ENCODE measurements at places on chromosomes 16 and 17.
A peak's percentile ranks its signal among the peaks of the same experiment; 100 is the strongest.

DNA sequence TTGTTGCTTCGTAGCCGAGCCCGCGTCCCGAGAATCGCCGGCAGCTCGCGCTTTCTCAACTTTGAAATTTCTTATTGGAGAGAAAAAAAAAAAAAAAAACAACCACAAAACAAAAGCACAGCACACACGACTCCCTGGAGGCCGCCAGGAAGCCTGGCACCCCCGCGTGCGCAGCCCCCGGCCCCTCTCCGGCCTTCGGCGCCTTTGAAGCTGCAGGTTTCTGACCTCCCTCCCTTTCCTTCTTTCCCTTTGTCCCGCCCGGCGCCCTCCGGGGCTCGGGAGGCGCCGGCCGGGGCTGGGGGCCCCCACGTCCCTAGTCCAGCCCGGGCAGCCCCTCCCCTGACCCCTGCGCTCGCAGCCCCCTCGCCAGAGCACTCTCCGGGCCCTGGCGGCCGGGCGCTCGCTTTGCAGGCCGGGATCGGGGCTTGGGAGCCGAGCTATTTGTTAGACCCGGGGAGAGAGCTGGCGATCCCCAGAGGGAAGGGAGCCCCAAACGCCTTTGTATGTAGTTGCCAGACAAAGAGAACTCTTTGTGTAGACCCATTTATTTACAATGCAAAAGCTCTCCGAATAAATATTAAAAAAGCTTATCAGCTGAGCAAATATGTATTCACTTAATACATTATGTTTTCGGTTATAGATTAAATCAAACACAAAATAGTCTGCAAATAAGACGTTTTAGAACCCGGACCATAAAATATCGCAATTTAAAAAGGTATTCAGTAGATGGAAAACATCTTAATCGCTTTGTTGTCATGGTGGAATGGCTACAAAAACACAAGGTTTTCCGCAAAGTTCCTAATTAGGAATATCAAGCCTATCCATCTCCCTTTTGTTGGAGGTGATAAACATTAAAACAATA, 2.3 kb downstream of the BAHCC1 start:
- DNase-seq: no peak

DNA sequence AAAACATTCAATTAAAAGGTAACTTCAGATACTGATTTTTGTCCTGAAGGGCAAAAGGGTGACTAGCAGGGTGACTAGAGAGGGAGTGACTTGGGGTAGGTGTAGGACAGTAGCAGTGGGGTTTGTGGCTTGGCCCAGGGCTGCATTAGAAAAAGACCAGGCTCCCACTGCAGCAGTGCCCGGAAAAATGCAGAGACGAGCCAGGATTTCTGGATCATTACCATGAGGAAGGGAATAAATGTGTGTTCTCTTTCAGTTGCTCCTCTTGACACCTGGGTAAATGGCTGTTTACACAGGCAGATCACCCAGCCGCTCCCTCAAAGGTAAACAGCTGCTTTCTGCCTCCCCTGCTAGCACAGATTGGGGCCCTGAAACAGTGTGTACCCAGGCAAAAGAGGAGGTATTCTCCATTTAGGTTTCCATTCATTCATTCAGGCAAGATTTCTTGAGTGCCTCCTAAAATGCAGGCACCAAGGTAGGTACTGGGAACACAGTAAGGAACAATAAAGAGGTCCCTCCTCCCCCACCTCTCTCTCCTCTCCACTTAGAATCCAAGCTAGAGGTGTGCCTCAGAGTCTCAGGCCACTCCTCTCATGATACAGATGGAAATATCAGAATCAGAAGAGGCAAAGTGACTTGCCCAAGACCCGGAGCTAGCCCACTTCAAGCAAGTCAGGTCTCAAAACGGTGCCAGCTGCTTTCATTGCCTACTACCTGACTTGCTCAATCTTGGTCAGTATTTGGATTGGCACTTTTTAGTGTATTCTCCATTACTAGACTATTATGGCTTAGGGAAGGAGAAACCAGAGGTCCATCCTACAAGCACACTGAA, 15.2 kb upstream of the TOX3 start:
- DNase-seq: no peak

- DNase-seq: no peak
Observed at GRCh38 chr17:8410883-8411238, 13.2 kb upstream of the RNF222 start.

GRCh38 chr16:1426734-1427471, 4.0 kb upstream of the PERCC1 start:
- no peak for DNase-seq

- DNase-seq: no peak
Observed at GRCh38 chr16:86975445-86975844, 341.7 kb downstream of the C16orf95 start.

DNA sequence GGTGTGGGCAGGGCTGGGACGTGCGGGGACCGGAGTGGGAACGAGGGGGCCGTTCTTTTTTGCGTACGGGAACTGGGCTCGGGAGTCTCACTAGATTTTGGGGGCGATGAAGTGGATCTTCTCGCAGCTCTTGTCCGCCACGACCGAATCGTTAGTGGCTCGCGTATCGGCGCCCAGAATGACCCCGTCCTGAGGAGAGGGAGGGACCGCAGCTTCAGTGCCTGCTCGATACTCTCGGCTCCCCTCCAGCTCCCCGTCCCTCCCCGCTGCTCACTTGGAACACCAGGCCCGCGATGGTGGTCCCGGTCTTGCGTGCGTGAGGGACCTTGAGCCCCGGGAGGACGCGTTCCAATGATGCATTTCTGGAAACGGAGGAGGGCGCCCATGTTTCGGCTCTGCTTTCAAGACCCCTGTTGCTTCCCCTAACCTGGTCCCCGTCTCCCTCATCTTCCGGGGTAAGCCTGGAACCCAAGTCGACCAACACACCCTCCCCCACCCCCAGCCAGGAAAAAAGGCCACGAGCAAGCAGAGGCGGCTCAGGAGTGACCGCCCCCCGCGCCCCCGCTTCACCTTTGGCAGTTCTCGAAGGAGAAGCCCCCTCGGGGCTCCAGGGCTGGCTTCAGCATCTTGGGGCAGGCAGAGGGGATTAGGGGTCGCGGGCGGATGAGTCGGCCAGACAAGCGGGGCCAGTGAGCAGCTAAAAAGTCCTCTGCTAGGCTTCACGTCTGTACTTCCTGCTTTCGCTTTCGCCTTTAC, at the start of gene PSMB10:
PSMB10 (minus strand) TSS at position 727 of the 756 bp plus-strand sequence; CDS start at position 626, 101 bp downstream.
- DNase-seq: peak; percentile 6

- no peak for DNase-seq
Observed at GRCh38 chr16:82329504-82330192, 159.6 kb upstream of the MPHOSPH6 start.

GRCh38 chr17:38673707-38674013, 1.1 kb downstream of the EPOP start:
- DNase-seq: no peak

- DNase-seq: no peak
Observed at GRCh38 chr17:78557598-78558039, 19.6 kb downstream of the DNAH17 start.

- DNase-seq: no peak
Observed at GRCh38 chr17:17661134-17661533, 20.1 kb upstream of the RAI1 start.

DNA sequence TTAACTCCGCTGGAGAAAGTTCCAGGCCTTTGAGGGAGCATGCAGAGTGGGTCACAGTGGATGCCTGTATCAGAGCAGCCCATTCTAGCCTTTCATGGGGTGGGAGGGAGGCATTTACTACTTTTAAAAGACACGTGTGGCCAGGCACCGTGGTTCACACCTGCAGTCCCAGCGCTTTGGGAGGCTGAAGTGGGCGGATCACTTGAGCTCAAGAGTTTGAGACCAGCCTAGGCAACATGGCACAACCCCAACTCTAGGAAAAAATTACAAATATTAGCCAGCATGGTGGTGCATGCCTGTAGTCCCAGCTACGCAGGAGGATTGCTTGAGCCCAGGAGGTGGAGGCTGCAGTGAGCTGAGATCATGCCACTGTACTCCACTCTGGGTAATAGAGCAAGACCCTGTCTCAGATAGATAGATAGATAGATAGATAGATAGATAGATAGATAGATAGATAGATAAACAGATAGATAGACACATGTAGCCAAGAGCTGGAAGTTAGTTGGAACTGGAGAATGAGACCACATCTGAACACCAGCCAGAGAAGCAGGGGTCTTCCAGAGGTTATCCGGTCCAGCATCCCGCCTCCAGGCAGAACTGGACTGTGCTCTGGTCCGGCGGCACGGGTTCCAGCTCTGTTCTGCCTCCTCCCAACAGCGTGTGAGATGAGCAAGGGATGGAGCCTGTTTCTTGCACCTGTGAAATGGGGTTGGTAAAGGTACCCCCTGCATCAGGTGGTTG, 3.6 kb downstream of the ADCY7 start:
- DNase-seq: no peak

- no peak for DNase-seq
Observed at GRCh38 chr16:72137380-72138063, 34.4 kb downstream of the PMFBP1 start.

GRCh38 chr17:46842835-46843234, 8.5 kb upstream of the WNT9B start:
- no peak for DNase-seq

DNA sequence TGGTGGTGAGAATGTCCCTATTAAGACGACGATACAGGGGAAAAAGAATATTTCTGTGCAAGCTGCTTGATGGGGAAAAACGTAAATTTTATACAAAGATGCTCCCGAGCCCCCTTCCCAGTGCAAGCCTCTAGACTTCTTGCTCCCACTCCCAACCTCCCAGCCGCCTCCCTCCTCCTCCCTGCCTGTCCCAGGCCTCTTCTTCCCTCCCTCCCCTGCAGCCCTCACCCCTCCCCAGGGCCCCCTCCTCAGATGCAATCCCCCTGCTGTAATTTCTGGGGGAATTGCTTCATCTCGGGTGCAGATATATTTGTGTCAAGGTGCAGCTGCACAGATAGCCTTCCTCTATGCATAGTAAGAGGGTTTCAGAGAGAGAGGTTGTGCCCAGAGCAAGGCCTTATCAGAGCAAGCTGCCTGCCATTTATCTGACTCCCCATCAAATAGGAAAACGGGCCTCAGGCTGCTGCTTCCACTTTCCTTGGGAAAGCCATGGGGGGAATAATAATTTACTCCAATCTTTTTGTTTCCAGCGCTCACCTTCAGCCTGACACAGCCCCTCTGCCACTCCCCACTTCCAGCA, 47.4 kb upstream of the LHX1 start:
- no peak for DNase-seq

DNA sequence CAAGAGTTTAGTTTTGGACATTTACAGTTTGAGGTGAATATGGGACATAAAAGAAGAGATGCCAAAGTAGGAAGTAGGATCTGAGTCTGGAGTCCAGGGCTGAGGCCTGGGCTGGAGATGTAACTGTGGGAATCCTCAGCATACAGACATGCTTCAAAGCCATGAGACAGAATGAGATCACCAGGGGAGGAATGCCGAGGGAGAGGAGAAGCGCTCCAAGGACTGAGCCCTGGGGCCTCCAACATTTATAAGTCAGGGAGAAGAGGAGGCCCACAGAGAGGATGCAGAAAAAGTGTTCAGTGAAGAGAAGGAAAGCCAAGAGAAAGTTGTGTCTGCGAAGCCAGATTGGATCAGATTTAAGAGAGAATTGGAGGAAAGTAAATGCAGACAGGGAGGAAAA, 277.5 kb upstream of the MYOCD start:
- no peak for DNase-seq

- no peak for DNase-seq
Observed at GRCh38 chr17:17001076-17001777, 29.3 kb upstream of the TNFRSF13B start.

DNA sequence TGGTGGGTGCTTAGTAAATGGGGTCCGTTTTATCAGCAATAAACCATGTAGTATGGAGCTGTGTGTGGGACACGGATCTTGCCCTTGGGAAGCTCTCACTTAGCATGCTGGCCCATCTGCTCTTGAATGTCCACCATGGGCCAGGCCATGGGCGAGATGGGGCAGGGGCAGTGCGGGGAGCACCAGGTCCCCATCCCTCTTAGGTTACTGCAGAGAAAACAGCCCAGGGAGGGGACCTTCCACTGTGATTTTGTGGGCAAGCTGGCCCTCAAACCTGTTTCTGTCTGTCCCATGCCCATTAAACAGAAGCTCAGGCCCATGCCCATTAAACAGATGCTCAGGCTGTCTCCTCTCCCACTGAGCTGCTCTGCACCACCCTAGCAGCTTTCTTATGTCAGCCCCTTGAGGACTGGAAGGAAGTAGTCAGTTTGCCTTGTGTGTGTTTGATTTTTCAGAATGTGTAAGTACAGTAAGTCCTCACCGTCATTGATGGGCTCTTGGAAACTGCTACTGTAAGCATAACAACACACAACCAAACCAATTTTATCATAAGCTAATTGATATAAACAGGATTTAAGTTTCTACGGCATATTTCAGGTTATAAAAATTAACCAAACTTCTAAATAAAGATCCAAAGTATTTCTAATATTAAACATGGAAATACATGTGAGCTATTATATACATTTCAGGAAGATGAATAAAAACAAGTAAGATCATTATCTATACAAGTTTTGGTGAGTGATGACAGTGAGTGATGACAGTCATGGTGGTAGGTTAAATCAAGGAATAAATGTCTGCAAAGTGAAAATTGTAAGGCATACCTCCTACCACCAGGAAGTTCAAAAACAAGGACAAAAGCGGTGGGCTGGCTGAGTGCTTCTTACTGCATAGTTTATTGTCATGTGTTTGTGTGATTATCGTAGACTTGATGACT, 11.5 kb downstream of the MPRIP start:
- DNase-seq: no peak

DNA sequence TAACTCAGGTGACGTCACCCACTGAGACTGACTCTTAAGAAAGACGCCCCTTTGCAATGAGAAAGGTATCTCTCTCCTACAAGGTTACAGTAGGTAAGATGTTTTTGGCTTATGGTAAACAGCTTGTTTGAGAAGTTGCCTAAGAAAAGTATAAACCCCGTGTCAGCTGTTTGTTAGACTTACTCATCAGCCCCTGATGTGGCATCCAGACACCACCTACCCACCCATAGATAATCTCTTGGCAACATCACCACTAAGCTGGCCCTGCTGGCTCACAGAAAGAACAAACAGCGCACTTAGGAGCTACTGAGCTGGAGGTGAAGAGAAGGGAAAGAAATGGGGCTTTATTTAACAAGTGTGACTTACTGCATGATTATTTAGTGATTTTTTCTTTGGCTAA, 121.0 kb downstream of the PARN start:
- DNase-seq: no peak

- no peak for DNase-seq
Observed at GRCh38 chr17:51742571-51742970, 415.9 kb downstream of the CA10 start.

GRCh38 chr16:10256784-10257641, 74.8 kb upstream of the GRIN2A start:
- peak; percentile 1 for DNase-seq

Measured in AML-193 (cell line).